Left cardiac atrium (tissue), 4 donors: ENCODE measurements at places on chromosomes 2 and 18. TPM values are rescaled to one million over a fixed set of nuclear protein-coding genes. Genes with fewer than 3 reads are reported as not detected.

GRCh38 chr2:162002623-162003235, 71.3 kb downstream of the DPP4 start:
- DNase-seq = no peak

GRCh38 chr18:50356036-50356945, 18.6 kb upstream of the SKA1 start:
- no peak for DNase-seq

- DNase-seq = no peak
Observed at GRCh38 chr2:53021828-53022227, 745.8 kb upstream of the CHAC2 start.

GRCh38 chr2:157489983-157490382, 46.1 kb upstream of the CYTIP start:
- DNase-seq = no peak

DNA sequence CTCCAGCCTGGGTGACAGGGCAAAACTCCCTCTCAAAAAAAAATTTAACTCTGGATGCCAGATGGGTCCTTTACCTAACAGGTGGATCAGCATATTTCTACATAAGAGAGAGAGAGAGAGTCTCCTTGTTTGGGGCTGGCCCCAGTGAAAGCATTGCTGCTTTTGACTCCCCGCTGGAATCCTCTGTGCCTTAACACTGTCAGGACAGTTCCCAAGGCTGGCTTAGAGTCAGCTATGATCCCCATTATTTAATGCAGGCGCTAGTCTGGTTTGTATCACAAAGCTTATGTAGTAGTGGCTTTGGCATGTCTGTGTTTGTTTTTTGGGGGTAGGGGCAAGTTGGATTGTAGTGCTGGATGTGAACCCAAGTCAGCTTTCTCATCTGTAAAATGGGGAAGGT, 9.4 kb downstream of the INPP4A start:
- no peak for DNase-seq

GRCh38 chr2:167871286-167871685, 376.1 kb downstream of the STK39 start:
- DNase-seq = no peak

- DNase-seq = no peak
Observed at GRCh38 chr18:49846718-49847470, 33.6 kb upstream of the ACAA2 start.

DNA sequence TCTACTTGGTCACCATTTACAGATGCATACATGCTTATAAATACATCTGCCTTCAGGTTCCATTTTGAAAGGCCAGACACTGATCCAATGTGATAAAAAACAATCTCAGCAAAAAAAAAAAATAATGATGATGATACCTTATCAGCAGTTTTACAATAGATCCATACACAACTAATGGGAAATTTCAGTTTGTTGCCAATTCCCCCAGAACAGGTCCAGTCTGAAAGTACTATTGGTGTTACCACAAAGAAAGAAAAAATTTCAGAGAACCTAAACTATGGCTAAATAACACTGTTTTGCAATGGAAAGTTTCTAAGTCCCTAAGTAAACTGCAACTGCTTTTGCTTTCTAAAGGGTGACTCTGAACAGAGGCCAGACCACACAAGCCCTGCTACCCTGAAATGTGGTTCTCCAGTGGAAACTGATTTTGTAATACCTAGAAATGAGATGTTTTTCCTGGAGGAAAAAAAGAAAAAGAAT, 54.1 kb downstream of the LPIN2 start:
- DNase-seq = no peak

DNA sequence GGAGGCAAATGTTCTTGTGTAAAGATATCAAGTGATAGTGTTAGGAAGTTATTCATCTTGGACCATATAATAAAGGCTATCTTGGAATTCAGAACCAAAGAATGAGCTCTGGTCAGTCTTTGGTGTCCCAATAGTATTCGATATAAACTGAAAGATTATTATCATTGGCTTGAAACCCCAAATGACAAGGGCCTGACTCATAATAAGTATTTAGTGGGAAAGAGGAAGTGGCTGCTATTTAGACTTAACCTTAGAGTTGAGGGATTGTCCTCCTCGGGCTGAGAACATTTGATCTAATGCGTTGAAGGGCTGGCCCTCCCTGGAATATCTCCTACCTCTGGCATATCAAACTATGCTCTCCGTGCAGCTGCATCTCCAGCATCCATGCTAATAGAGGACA, 67.5 kb downstream of the CDH20 start:
- no peak for DNase-seq

- no peak for DNase-seq
Observed at GRCh38 chr2:105798595-105798994, 53.9 kb downstream of the NCK2 start.

- no peak for DNase-seq
Observed at GRCh38 chr2:189236066-189236465, 56.5 kb upstream of the COL5A2 start.

DNA sequence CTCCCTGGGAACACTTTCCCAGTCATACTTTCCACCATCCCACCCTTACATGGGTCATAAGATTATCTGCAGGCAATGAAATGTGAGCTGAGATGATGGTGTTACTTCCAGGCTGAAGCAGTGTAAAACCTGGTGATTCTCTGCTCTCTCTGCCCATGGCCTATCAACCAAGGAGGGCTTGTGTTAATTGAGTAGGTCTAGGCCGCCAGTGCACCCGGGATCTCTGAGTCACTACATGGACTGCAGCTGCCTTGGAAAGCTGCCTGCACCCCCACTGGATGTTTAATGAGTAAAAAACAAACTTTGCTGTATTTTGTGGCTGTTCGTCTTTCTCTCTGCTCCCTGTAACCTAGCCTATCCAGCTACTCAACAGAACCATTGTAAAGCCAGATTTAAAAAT, 451.7 kb upstream of the SMIM21 start:
- no peak for DNase-seq

DNA sequence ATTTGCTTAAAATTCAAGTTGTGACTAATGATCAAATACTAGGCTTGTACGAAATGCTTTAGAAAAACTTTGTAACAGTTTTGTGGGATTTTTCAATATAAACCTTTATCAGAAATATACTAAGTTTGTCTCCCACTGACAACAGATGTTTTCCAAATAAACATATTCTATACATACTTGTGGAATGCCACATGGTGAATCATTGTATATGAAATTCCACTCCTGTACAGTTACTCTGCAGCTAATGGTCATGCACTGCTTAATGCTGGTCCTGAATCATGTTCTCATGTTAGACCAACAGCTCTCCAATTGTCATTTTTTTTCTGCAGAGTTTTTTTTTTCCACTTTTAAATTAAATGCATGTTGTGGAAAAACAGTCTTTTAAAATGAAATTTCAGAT, 90.1 kb downstream of the DPP4 start:
- DNase-seq = no peak

- no peak for DNase-seq
Observed at GRCh38 chr2:48854681-48855080, 99.2 kb upstream of the LHCGR start.

DNA sequence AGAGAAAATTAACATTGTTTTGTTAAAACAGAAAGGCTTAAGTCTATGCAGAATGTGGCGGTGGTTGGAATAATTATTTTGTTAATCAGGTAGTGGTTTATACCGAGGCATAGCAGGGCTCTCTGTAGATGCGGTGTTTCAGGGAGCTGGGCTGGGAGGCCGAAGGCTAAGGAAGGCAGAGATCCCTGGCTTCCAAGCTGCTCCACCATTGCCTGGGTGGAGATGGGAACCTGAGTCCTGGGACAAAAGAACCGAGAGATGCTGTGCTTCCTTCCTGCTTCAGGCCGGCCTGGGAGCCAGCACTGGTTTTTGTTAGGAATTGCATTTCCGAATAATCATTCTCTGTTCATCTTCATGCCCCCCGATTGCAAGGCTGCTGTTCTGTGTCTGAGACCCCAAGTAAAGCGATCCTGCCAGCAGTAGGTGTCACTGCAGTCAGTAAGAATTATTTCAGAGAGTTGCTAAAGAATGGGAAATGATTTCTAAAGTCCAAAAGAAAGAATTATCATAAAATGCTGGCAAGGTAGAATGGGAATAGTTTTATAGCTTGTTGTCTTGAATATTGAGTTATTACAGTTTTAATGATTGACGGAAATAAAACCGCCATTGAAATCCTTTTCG, 824.9 kb downstream of the GALR1 start:
- no peak for DNase-seq

DNA sequence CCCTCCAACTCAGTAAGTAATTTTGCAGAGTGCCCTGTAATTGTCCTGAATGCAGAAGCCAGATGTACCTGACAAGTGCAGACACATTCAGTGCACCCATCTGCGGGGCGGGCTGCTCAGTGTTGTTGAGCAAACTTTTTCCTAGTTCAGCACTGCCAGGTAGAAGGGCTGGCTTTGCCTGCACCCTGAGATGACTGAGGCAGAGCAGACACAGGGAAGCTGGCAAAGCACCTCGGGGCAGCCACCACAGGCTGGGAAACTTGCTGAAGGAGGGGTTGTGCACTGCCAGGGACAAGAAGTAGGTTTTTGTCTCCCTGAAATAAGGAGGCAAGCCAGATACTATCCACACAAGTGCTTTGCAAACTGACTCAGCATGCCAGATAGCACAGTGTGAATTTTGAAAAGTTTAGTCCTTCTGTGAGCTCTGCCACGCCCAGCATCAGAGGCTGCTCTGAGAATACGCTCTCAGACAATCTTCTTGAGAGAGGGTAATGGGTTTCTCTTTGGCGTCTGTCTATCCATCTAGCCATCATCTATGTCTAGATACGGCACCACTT, 62.3 kb downstream of the SOWAHC start:
- no peak for DNase-seq

GRCh38 chr2:55585451-55586080, 31.9 kb downstream of the PPP4R3B start:
- DNase-seq = no peak

GRCh38 chr18:61394983-61395382, 61.8 kb downstream of the CDH20 start:
- no peak for DNase-seq

NBEAL1 gene
- 21.1 TPM for total RNA-seq

APOB gene
- total RNA-seq = 48.1 TPM

LNPK gene
- 28.6 TPM for total RNA-seq

EGR4 gene
- total RNA-seq = not detected

RAMP1 gene
- total RNA-seq = 359 TPM

SCN1A gene
- 0.24 TPM for total RNA-seq
